ENCODE measurements at places on chromosomes 16 and 17.

- ATAC-seq = peak; percentile 62
Measured at GRCh38 chr17:16465861-16466338, 26.1 kb downstream of the LRRC75A start.

- no peak for ATAC-seq
Measured at GRCh38 chr16:87538594-87538993, 45.8 kb upstream of the ZCCHC14 start.

- no peak for ATAC-seq
Measured at GRCh38 chr17:62139141-62139540, 74.1 kb upstream of the MED13 start.

GRCh38 chr16:280991-281659 is 734 bp downstream of the ARHGDIG start:
- no peak for ATAC-seq

GRCh38 chr16:4338125-4338582 is 13.0 kb downstream of the PAM16 start:
- ATAC-seq = no peak

DNA sequence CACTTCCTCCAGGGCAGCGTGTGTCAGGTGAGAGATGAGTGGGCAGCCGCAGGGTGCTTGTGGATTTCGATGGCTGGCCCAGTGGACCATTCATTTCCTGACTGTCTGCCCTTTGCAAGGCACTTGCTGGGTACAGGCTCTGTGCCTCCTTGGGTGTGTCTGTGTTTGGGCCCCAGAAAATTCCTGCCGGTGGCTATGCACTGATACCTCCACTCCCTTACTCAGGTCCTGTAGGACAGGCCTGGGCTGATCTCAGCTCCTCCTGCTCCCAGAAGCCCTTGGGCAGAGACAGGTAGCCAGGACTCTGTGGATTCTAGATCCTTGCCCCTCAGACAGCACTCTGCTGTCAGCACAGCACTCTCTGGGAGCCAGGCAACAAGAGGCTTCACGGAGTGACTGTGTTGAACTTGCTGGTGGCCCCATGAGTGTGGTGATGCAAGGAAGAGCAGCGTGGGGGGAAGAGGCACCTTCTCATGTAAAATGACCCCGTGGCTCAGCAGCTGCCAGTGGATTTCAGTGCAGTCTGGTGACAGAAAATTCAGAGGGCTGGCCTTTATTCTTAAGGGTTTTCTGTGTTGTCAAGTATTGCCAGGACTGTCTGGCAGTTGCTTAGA is 29.0 kb downstream of the PGS1 start:
- ATAC-seq = no peak

DNA sequence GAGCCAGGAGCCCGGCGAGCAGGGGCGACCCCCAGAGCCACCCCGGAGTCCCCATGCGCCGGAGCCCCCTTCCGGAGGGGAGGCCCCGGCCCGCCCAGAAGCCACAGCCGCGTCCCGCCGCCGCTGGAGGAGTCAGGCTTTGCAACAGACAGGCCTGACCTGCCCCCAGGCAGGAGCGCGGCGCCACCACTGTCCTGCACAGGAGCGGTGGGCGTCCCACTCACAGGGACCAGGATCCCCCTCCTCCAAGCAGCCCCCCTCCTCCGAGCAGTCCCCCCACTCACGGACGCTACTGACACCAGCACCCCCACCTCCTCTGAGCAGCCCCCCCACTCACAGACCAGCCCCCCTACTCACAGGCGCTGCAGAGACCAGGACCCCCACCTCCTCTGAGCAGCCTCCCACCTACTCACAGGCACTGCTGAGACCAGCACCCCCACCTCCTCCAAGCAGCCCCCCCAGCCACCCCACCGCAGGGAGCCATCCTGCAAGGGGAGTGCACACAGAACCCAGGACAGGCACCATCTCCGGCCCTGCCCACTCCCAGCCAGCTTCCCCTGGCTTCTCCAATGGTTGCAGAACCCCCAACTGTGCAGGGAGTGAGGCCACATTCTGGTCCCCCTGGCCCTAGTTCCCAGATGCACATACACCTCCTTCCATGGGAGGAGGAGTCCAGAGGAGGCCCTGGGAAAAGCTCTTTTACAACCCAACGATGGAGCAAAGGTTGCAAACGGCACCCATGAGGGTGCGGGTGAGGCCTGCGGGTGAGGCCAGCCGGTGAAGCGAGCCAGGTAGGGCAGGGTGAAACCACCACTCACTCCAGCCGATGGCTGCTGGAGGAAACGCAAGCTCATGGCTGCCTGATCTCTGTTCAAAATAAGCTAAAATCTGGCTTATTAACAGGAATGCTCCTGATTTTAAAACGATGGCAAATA is 69.9 kb downstream of the ABR start:
- peak; percentile 9 for ATAC-seq

GRCh38 chr16:49969091-49970030 is 55.7 kb upstream of the CNEP1R1 start:
- ATAC-seq = no peak
